ENCODE measurements at places on chromosomes 5 and 9. TPM values are rescaled to one million over a fixed set of nuclear protein-coding genes. Genes with fewer than 3 reads are reported as not detected.
A peak's percentile ranks its signal among the peaks of the same experiment; 100 is the strongest.

- no peak for DNase-seq
Observed at GRCh38 chr9:89854715-89855475, 250.1 kb downstream of the GADD45G start.

DNA sequence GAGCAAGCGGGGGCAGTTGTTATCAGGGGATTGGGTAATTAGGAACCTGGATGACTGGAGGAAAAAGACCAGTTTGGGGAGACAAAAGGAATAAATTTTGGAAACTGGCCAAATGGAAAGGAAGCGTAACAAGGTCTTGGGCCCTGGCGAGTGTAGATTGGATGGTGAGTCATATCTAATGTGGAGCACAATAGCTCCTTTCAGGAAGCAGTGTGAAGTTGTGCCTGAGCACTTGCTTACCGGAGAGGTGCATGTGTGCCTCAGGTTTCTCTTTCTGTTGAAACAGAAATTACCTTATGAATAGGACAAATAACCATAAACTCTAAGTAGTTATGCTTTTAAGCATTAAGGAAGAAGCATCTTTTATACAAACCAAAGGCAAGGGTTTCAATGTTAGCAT, 176.4 kb downstream of the KIF4B start:
- no peak for DNase-seq

GRCh38 chr5:38660194-38660668, 103.8 kb upstream of the LIFR start:
- no peak for DNase-seq

Gene SNCAIP
- polyA plus RNA-seq: 19.9 TPM

GRCh38 chr5:134026521-134027287, 21.9 kb upstream of the VDAC1 start:
- peak; percentile 62 for DNase-seq

DNA sequence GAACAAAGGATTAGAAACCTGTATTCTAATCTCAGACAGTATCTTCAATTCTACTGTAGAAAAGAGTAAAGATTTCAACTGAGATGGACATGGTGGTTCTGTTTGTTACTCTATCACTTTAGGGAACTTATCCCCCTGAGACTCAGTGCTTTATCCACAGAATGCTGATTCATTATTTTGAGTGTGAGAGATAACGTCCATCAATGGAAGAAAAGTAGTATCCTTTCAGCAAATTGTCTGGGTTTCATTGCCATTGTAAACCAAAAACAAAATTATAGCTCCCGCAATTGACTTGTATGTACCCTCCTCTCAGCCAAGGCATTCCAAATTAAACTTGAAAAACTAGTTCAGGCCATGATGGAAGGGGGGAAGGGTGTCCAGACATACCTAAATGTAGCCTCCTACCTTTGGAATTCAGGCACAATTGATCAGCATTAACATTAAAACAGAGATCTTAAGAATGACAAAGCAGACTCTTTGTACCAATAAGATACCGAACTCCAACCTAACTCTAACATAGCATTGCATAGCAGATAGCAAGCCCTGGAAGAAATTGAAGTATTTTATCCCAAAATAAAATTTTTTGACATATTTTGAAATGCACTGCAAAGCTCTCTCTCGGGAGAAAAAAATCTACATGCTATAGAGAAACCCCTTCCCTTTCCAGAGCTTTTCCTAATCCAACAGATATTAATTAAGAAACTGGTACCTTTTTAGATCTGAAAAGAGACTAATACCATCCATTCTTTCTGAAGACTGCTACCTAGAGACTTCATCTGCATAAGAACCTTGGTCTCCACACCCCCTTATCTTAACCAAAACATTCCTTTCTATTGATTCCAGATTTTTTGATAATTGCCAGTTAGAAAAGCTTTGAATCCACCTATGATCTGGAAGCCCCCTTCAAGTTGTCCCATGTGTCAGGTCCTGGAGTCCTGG, 1055.7 kb downstream of the PTPRD start:
- no peak for DNase-seq

DNA sequence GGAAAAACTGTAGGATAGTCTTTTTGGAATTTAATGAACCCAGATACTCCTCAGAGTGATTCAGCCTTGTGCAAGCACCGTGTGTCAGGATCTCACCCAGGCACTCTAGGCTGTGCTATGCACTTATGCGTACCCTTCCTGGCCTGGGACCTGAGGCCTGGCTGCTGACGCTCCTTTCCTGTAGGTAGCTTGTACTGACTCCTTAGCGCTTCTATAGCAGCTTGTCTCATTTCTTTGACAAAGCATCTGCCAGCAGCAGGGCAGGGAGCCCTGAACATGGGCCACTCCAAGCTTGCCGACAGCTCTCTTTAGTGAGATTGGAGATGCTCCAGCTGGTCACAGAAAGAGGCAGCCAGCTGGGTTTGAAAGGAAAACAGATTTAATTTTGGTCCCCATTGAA, 147.3 kb downstream of the SGCD start:
- DNase-seq: no peak

Gene MZB1
- polyA plus RNA-seq: 0.69 TPM

Gene PCDHB12
- 6.5 TPM for polyA plus RNA-seq
